NCI-H2227 treated with DMSO at 0.1 percent for 48 hours (cell line): ENCODE measurements at places on chromosomes 11 and 22.

DNA sequence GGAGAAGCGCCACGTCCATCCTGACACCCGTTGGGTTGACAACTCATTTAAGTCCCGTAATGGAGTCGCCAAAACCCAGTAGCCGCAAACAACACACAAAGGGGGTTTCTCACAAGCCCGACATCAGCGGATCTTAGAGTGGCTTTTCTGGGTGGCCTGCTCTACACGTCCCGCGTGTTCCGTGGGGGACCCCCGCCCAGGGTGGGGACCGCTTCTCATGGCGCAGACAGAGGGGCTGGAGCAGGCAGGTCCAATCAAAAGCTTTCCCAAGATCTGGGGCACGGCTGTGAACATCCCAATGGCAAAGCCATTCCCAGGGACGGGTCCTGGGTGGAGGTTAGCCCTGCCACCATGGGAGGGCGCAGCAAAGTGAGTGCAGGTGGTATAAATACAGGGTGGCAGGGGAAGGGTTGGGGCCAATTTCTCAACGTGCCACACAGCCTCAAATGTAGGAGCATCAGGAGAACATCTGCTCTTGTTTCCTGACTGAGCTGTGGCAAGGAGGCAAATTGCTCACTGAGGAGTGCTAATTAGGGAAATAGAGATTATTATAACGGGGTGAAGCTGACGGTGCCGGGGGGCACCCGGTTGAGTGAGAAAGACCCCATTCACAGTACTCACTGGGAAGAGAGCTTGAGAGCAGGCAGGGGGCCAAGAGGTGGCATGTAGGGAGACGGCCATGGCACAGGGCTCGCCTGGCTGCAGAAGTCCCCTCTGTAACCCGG lies 1447.2 kb downstream of the TBC1D22A start:
- DNase-seq: no peak

DNA sequence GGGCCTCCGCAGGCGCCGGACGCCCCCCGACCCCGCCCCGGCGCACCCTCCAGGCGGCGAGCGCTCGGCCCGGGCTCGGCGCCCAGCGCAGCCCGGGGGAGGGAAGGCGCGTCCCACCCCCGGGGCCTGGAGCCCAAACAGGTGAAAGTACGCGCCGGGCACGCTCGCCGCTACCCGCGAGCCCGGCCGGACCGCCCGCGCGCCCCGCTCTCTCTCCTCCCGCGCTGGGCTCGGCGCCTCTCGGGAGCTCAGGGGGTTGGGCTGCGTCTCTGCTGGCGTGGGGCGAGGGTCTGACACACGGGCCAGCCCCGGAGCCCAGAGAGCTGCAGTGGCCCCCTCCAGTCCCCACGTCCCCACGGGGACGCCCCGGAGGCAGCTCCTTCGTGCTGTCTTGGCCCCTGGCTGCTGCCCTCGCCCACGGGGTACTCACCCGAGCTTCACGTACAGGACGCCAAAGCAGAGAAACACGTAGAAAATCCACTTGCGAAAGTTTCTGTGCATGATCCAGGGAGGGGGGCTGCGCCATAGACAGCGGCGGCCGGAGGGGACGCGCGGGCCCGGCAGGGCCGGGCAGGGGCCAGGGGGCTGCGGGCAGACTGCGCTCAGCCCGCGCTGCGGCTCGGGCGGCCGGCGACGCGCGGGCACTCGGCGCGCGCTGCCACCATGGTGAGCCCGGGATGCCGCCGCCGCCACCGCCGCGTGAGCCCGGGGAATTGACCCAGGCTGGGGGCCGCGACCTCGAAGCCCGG lies 534 bp downstream of the WNT7B start:
- no peak for DNase-seq

GRCh38 chr11:134097166-134097565 lies 28.3 kb downstream of the JAM3 start:
- no peak for DNase-seq

GRCh38 chr22:48314073-48314472 lies 1513.6 kb downstream of the BRD1 start:
- DNase-seq: no peak

GRCh38 chr11:114099392-114100178 lies 40.1 kb downstream of the ZBTB16 start:
- no peak for DNase-seq

GRCh38 chr11:71188073-71188472 lies 64.3 kb downstream of the SHANK2 start:
- no peak for DNase-seq

- DNase-seq: no peak
These were observed 2.6 kb downstream of the LMO2 start for GRCh38 chr11:33889296-33889695.
